IPS DF 19.7 (cell line): ENCODE measurements at places on chromosomes 11 and 22.

- DNase-seq: no peak
Observed at GRCh38 chr22:45455621-45456020, 42.1 kb downstream of the RIBC2 start.

- DNase-seq: peak; percentile 65
Observed at GRCh38 chr11:73950869-73951710, at the start of gene DNAJB13. DNAJB13 (plus strand) TSS chr11:73951026; CDS start chr11:73951070, 44 bp downstream.

DNA sequence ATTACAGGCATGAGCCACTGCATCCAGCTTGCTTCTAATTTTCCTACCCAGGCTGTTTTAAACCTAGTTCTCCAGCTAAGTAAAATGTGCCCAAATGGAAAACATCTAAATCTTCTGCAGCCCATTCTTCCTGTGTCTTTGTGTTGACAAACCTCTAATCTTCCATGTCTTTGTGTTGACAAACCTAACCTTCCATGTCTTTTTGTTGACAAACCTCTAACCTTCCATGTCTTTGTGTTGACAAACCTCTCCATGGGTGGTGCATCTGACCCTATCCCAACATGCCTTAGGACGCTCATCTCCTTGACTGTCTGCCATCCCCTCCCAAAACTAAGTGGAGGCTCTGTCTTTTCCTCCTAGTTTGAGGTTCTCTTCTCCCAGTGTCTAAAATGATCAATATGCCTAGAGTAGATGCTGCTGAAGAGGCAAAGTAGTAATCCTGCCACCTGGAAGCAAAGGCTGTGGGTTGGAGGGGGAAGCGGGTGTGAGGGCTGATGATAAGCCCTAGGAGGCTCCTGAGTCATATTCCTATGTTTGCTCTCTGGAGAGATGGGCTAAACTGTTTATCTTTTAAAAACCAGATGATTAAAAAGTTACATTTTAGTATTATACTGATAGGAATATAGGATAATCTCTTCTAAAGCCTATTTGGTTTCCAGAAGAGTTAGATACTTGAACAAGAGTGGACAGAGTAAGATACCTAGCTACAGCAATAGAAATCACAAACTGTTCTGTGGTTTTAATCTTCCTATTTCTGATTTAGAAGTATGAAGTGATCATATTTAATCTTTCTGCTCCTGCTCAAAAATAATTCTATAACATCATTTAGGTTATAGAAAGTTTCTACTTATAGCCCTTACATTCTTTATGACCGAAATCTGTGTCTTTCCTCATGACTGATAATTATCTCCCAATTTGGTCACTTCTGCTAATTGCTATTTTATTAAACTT lies 7.9 kb downstream of the FEN1 start:
- DNase-seq: no peak

DNA sequence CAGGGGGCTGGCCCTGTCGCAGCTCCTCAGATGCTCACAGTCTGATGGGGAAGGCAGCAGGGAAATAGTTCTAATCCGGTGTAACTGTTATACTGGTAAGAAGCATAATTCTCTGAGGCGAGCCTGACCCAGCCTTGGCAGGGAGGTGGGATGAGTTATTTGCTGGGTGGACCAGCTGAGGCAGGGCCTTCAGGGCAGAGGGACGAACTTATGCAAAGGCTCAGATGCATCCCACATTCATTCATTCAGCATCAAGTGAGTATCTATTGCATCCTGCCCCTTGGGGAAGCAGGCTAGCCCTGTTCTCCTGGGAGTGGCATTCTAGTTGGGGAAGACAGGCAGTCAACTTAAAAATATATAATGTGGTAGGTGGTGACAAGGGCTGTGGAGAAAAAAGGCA lies 13.6 kb upstream of the SREBF2 start:
- no peak for DNase-seq

DNA sequence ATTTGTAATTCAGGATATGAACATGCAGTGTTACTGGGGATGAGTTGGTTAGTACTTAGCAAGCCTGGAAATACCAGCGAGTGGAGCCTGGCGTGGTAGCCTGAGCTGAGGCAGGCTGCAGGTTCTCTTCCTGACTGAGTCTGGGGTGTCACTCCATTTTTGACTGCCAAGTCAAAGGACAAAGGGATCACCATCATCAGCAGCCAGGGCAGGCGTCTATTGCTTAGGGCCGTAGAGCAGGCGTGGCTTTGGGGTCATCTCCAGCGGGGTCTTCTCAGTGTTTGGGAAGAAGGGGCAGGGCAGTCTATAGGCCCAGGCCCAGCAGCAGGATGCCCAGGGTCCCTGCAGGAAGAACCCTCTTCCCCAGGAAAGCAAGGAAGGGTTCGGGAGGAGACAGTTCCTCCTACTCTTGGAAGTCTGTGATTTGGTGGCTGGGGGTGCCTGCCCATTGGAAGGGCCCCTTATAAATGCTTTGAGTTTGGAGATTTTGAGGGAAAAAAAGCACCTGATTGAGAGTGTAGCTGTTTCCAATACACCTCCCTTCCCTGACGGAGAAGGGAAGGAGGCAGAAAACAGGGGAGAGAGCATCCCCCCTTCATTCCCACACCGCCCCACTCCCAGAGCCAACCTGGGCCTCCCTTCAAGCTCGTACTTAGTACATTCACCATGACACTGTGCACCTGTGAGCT lies 51.5 kb upstream of the SPATA19 start:
- no peak for DNase-seq

DNA sequence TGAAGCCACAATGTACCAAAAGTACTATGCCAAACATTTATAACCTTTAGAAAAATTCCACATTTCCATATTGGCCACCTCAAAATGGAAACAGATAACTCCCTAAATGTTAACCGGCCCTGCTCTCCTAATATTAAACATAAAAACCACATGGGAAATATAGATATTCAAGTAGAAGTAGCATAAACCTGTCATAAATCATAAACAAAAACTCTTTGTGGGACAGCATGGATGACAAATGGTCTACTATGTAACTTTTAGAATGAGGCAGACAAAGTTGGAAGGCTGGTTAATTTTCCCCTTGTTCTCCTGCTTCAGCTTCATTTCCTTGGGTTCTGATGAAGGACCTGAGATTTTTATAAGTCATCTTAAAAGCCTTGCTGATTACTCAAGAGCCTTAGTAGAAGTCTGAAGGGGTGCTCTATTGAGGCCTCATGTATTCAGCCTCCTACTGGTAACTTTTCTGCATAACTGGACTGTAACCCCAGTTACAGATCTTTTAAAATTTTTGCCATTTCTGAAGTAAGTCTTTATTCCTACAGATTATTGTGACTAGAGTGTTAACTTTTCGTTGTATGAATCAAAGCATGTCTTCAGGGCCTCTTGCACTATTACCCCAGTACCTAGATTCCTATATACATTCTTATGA lies 116.4 kb downstream of the STIM1 start:
- DNase-seq: no peak

- no peak for DNase-seq
Observed at GRCh38 chr11:32069361-32070058, 21.4 kb upstream of the RCN1 start.

- DNase-seq: peak; percentile 20
Observed at GRCh38 chr11:127109796-127110480, 109.4 kb upstream of the KIRREL3 start.

- no peak for DNase-seq
Observed at GRCh38 chr22:40240686-40241085, 63.0 kb downstream of the TNRC6B start.

DNA sequence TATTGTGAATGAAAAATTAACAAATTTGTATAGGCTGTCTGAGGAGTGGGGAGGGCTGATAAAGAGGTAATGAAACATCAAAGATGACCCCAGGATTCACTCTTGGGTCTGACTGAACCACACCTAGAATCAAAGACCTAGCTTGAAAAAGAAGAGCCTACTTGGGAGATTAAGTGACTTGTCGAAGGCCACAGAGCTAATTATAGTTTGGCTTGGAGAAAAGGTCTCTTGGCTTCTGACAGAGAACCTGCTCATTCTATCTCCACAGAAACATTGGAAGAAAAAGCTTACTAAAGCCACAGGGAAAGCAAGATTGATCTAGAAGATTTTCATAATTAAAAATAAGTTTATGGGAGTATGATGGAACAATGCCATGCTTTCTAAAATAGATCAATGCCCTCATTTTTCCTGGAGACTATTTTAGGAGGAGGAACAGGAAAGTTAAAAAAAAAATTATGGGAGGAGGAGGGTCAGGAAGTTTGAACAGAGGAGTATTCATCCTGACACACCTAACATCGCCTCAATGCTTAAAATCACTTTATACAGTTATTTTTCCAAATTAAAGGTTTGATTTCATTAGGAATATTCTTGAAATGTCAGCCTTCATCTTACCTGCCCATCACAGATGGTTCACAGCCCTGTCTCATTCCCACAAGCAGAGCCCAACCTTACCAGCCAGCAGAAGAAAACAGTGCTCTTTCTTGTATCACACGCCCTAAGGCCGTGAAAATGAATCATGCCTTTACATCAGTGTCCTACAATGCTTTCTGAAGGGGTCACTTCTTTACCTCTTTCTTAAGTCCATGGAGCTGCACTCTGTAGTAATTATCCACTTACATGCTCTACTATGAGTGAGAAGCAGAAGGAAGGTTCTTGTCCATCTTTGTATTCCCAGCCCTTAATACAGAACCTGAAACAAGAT lies 231.1 kb upstream of the MPPED2 start:
- DNase-seq: no peak

- no peak for DNase-seq
Observed at GRCh38 chr11:67117672-67118180, 1.3 kb upstream of the KDM2A start.

- no peak for DNase-seq
Observed at GRCh38 chr11:17163736-17164135, 44.0 kb downstream of the PIK3C2A start.

GRCh38 chr11:78355309-78355705 lies 62.3 kb downstream of the GAB2 start:
- no peak for DNase-seq

GRCh38 chr11:119605137-119605665 lies 123.8 kb downstream of the NECTIN1 start:
- no peak for DNase-seq

- DNase-seq: no peak
Observed at GRCh38 chr11:63892228-63892627, 24.7 kb downstream of the RCOR2 start.

DNA sequence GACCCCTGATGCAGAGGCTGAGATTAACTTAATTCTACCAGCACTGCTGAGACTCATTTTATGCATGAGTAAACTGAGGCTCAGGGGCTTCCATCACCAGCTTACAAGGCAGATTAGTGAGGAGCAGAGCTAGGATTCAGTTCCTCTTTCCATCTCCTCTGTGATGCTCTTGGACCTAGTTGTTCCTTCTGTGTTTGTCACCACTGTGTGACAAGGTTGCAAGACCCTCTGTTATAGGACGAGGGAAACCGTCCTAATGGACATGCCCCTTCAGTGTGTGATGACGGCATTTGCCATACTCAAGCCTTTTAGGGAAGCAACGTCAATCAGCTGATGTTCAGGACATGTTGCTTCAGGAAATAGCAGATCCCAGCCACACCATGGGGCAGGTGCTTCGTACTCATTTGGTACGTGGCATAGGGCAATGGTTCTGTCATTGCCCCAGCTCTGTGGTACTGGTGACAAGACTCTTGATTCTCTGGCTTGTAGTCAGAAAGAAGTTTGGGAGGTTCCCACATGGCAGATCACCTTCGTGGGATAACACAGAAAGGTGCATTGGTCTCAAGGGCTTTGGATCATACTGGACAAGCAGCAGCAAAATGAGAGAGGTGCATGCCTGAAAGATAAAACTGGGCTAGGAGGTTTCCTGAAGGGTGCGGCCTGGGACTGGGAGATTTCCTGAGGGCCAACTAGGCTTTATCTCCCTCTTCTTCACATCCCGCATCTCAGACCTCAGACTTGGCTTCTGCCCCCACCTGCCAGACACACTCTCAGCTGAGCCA lies 23.9 kb upstream of the CD44 start:
- DNase-seq: no peak

DNA sequence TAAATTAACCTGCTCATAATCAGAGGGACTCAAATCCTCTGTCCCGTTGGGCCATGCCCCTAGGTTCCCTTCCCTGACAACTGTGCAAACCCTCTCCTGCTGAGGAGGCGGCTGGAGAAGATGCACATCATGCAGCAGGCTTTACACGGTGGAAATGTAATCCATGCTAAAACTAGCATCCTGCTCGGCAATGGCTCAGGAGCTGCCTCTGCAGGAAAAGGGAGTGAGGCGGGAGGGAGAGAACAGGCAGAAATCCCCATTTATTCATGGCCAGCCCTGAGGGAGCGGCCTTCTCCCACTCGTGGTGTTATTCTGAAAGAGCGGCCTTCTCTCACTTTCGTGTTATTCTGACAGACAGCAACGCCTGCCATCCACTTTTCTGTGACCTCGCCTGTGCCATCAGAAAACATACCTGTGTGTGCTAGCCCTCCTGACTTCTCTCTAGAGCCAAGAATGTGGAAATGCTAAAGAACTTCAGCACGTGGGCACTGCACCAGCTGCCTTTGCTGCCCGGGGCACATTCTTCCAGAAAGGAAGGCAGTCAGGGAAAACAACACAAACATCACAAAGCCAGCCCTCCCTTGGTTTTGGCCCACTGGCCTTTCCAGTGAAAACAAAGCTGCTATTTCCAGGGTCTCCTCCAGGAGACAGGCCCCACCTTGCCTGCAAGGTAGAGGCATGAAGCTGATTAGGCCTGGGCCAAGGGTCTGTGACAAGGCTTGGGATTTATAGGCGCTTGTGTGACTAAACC lies 62.9 kb upstream of the BID start:
- DNase-seq: no peak

GRCh38 chr22:45911601-45912271 lies 65.2 kb downstream of the WNT7B start:
- no peak for DNase-seq

GRCh38 chr11:66071381-66071801 lies 1.3 kb downstream of the PACS1 start:
- DNase-seq: no peak

- DNase-seq: no peak
Observed at GRCh38 chr22:30183861-30184278, 62.7 kb downstream of the LIF start.

GRCh38 chr11:105857728-105858127 lies 164.3 kb downstream of the MSANTD4 start:
- DNase-seq: no peak

- DNase-seq: no peak
Observed at GRCh38 chr11:36388951-36389350, 92.9 kb downstream of the PRR5L start.

DNA sequence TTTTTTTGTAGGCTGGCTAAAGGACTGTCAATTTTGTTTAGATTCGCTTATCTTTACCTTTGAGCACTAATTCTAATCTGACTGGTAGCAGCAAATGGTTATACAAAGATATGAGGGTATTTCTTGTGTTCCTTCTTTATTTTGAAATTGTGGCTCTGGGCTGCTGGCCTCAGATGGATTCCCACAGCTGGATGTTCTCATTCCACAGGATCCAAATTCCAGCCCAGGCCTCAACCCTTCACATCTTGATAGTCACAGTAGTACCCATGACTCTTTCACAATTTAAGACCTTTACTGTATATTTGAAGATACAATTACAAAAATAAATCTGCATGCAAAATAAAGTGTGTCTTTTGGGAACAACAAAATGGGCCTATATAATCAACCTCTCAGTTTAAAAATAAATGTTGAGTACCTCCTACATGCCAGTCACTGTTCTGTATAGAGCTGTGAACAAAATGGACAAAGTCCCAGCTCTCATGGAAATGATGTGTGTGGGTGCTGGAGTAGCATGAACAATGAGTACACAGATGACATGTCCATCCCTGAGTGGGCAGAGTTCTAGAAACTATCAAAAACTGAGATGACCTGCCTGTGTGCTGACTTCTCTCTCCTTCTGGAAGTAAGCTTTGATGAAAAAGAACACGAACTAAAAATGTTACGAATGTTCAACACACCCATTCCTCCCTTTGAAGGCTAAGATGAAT lies 51.7 kb upstream of the FBXO3 start:
- no peak for DNase-seq

GRCh38 chr11:14764579-14765527 lies 121.2 kb downstream of the PDE3B start:
- DNase-seq: no peak
